Myocyte (in vitro differentiated cells): ENCODE measurements at places on chromosomes 11 and 22. TPM values are rescaled to one million over a fixed set of nuclear protein-coding genes. Genes with fewer than 3 reads are reported as not detected.

GRCh38 chr11:68315171-68315920, 3.0 kb downstream of the LRP5 start:
- DNase-seq = no peak

- DNase-seq = peak; percentile 70
These were observed 24.0 kb upstream of the SMIM38 start for GRCh38 chr11:69131644-69132300.

The LIMK2 gene
- 67.3 and 97.7 TPM in 2 replicates for total RNA-seq

- DNase-seq = no peak
These were observed 15.8 kb downstream of the OR10D3 start for GRCh38 chr11:124198897-124199296.

The LRRC10B gene
- not detected in 2 replicates for total RNA-seq

The GATD1 gene
- 34.5 and 45.8 TPM in 2 replicates for total RNA-seq

- no peak for DNase-seq
These were observed 83.4 kb upstream of the MYO18B start for GRCh38 chr22:25658633-25659032.

The BTBD18 gene
- total RNA-seq = not detected in 2 replicates

The CSTF3 gene
- total RNA-seq = 24.4 and 28.5 TPM in 2 replicates

The FOLR2 gene
- total RNA-seq = not detected in 2 replicates

The HBE1 gene
- total RNA-seq = not detected in 2 replicates

The LIF gene
- 13.5 and 14.8 TPM in 2 replicates for total RNA-seq

The MMP1 gene
- total RNA-seq = 0.10 and 0.94 TPM in 2 replicates

DNA sequence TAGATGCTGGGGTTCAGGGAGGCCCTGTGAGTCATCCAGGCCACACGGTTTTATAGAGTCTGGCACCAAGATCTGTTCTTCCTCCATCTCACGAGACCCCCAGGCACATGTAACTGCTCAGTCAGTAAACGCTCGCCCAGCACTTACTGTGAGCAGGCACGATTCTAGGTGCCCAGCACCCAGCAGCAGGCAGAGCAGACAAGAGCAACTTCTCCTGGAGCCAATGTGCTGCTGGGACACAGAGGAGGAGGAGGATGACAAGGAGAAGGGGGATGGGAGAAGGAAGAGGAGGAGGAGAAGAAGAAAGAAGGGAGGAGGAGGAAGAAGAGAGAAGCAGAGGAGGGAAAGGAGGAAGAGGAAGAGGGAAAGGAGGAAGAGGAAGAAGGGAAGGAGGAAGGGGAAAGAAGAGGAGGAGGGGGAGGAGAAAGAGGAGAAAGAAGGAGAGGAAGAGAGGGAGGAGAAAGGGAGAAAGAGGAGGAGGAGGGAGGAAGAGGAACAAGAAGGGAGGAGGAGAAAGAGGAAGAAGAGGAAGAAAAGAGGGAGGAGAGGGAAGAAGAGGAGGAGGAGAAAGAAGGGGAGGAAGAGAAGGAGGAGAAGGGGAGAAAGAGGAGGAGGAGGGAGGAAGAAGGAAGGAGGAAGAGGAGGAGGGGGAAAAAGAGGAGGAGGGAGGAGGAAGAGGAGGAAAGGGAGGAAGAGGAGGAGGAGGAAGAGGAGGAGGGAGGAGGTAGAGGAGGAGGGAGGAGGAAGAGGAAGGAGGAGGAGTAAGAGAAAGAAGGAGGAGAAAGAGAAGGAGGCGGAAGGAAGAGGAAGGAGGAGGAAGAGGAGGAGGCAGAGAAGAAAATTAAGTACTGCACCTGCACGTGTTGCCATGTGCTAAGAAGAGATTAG, 77.6 kb upstream of the RTL6 start:
- DNase-seq = no peak

DNA sequence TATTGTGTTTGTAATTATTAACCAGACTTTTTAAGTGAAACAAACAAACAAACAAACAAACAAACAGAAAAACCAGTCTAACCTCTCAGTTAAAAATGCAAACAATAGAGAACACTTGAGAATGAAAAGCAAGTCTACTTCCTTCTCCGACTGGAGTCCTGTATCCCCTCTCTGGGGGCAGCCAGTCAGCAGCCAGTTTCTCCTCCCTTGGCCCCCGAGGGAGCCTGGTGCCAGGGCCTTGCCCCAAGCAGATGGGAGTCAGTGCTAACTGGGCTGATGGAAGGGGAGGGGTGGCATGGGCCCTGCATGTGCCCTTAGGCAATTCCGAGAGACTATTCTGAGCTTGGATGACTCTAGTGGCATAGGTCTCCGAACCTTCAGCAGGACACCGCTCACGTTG, 137.2 kb downstream of the GRIK4 start:
- no peak for DNase-seq

GRCh38 chr11:74749127-74749964, 697 bp downstream of the RNF169 start:
- DNase-seq = peak; percentile 54

- DNase-seq = no peak
These were observed 118.3 kb downstream of the CD44 start for GRCh38 chr11:35257281-35257680.
